NCI-H2029 treated with DMSO at 0.1 percent for 48 hours (cell line): ENCODE measurements at places on chromosomes 1 and 21.

DNA sequence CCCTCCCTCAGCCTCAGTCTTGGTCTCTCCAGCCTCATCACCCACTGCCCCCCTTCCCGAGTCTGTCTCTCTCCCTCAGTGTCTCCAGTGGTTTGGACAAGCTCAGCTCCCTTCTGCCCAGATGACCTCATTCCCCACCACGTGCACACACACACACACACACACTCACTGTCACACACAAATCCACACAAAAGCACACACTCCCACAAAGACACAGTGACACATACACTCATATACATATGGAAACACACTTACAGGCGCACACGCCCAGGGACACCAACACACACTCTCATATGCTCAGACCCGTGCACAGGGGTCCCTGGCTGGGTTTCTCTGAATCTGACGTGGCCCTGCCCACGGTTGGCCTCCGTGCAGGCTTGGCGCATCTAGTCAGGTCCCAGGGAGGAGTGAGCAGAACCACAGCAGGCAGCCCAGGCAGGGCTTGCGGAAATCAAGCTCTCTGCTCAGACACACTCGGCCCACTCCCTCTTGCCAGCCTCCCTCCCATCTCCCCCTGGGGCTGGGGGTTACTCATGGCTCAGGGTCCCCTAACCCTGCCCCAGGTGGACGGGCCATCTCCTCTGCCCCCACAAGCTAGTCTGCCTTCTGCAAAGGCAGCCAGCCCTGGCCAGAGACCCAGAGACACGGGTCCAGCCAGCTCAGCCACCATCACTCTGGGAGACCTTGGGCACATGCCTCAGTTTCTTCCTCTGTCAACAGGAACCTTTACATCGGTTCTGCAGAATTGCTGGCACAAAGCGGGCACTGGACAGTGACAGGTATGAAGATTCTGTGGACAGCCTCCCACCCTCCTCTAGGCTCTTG lies 38.5 kb upstream of the FAM131C start:
- DNase-seq, result no peak

DNA sequence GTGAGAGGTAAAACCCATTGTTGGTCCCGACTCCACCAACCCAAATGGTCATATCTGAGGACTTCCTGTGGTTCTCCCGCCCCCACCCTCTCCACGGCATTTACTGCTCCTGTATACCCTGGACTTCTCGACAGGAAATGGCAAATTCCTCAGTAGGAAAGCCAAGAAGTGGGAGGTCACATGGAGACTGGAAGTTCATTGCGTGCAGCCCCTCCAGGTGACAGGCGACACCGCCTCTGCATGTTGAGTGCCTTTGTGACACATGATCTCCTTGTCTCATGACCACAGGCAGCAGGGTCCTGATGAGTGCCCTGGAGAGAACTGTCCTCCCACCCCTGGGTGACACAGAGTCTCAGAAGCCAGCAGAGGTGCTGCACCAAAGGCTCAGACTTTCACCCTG lies 24.2 kb downstream of the ERG start:
- no peak for DNase-seq

DNA sequence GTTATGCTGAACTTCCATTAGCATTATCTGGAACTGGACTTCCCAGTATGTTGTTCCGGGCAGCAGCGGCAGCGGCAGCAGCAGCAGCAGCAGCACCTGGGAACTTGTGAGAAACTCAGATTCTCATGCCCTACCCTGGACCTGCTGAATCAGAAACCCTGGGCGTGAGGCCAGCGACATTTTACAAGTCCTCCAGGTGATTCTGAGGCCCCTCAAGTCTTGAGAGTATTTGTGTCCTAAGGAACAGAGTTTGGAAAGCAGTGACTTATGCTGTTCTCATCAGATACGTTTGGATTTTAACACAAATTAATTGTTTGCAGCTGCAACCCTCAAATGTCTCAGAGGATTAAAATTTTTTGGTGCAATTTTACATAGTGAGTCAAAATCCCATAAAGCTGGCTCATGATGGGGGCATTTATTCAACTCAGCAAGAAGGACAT lies 157.2 kb upstream of the KAZN start:
- no peak for DNase-seq

DNA sequence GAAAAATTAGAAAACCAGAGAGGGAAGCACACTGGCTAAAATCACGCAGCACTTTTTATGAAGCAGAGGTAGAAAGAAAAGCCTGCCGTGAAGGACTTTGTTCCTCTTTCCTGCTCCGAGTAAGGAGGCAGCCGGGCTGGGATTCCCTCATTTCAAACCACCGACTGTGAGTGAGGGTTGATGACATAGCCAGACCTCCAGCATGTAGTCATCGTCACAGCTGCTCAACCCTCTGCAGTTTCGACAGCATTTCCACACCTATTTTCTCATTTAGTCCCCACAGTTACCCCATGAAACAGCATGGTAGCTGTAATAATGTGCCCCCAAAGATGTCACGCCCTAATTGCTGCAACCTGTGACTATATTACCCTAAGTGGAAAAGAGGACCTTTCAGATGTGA lies 35.3 kb downstream of the FCRL5 start:
- no peak for DNase-seq

- DNase-seq, result no peak
These were observed 53.9 kb upstream of the GNG4 start for GRCh38 chr1:235703506-235703905.

DNA sequence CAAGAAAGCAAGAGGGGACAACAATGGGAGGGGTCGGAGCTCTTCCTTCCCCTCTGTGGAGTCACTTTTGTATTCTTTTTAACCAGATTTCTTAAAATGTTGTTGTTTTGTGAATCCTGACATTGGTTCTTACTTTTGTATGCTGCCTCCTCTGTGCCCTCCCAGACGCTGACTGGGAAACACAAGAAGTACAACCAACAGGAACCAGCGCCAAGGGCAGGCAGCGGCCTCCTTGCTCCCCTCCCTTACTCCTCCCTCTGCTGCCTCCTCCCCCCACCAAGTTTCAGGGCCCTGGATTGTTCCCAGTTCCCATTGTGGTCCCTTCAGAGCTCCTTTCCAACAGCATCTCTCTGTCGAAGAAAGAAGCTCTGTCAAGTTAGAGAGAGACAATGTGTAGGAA lies 111.1 kb downstream of the BRINP2 start:
- no peak for DNase-seq

GRCh38 chr1:221884821-221885220 lies 142.9 kb upstream of the DUSP10 start:
- no peak for DNase-seq

DNA sequence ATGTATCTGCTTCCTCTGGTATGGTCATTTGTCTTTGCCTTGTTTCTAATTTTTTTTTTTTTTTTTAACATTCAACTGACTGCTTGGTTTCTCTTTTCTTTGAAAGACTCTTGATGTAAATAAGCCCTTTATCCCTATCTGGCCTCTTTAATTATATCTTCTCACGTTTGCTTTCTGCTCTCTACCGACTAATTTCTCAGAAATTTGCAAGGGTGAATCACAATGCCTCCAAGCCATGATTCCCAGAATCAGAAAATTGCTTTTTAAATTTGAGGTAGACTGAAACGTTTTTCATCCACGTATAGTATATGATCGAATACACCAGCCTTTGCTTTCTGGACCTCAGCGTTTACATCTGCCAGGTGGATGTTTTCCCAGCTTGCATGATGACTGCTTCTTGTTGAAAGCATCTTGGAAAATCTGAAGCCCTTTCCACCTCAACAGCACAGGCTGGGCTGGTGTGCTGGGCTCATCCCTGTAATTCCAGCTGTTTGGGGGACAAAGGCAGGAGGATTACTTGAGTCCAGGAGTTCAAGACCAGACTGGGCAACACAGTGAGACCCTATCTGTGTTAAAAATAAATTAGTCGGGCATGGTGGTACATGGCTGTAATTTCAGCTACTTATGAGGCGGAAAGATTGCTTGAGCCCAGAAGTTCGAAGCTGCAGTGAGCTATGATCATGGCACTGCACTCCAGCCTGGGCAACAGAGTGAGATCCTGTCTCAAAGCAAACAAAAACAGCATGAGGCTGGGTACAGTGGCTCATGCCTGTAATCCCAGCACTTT lies 35.0 kb upstream of the GPR137B start:
- DNase-seq, result no peak

DNA sequence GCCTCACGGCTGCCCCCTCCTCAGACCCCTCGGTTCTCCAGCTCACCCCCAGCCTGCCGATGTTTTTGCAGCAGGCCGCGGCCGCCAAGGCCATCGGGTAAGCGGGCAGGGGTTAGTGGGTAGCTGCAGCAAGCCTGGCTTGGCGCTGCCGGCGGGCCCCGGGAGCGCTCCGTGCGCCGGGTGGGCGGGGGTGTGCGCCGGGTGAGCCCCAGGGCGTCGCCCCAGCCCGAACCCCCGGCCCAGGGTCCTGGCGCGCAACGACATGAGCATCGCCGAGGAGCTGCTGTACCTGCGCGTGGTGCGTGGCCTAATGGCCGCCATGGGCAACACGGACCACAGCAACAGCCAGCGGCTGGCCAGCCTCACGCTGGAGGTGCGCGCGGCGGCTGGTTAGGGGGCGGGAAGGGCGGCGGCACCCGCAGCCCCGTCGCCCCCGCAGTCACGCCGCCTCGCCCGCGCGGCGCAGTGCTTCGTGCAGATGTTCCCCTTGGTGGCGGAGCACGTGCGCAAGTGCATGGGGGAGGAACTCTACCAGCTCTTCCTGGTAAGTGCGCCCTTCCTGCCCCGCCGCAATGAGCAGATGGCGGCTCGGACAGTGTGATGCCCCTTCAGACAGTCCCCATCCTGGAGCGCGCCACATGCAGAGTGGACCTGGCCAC lies 6.5 kb downstream of the RNU5D-1 start:
- DNase-seq, result no peak

- DNase-seq, result no peak
These were observed 75.5 kb downstream of the EPHB2 start for GRCh38 chr1:22786101-22786500.

GRCh38 chr1:18955441-18956192 lies 859 bp downstream of the IFFO2 start:
- no peak for DNase-seq

DNA sequence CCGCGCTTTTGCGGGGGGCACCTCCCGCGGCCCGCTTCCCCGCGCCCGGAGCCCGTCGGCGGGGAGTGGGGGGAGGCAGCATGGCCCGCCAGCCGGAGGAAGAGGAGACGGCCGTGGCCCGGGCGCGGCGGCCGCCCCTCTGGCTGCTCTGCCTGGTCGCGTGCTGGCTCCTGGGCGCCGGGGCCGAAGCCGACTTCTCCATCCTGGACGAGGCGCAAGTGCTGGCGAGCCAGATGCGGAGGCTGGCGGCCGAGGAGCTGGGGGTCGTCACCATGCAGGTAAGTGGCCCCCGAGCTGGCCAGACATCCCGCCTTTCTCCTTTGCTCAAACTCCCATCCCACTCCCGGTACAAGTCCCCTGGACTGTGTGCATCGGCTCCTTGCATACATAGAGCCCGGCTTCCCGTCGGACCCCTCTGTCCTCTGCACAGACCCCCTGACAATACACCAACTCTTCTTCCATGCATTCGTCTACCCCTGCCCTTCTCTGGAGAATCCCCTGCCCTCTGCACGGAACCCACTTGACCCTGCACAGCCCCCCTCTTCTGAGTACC lies 812 bp downstream of the CACHD1 start:
- DNase-seq, result no peak

DNA sequence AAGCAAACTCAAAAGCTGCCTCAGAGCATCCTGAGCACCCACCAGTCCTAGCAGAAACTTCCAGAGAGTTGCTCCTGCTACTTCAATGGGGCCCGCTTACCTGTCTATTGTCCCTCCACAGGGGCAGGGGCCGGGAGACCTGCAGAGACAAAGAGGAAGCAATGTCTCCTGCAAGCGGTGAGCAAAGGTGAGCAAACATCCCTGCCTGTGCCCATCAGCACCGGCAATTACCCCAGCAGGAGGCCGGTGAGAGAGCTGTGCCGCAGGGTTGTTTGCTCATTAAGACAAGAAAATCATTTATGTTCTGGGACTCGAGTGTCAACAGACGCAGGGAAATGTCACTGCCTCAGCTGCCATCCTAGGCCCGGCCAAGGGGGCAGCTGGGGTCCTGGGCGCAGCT lies 53.8 kb upstream of the TARDBP start:
- peak; percentile 60 for DNase-seq

GRCh38 chr1:37250371-37250770 lies 216.1 kb upstream of the GRIK3 start:
- no peak for DNase-seq

DNA sequence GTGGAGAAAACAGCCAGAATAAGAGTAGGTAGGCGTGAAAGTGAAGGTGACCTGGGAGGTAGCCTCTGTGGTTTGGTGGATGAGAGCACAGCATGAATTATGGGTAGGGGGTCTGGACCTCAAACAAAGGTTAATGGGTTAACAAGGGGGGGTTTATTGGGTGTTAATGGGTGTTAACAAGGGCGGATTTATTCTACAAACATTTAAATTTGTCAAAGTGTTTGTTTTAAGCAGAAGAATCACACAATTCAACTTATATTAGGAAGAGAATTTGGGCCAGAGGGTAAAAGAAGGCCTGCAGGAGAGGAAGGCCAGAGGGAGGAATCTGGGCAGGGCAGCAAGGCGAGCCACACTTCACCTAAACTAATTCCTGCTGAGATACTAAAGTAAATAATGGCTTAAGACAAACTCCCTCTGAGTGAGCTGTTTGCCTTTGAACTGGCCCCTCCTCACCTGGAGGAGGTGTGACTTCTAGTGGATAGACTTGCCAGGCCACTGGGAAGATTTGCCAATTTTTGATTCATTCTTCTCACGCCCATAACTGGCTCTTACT lies 191.7 kb downstream of the GIPC2 start:
- DNase-seq, result no peak

- DNase-seq, result no peak
These were observed 9.6 kb downstream of the FMO5 start for GRCh38 chr1:147215540-147215916.

DNA sequence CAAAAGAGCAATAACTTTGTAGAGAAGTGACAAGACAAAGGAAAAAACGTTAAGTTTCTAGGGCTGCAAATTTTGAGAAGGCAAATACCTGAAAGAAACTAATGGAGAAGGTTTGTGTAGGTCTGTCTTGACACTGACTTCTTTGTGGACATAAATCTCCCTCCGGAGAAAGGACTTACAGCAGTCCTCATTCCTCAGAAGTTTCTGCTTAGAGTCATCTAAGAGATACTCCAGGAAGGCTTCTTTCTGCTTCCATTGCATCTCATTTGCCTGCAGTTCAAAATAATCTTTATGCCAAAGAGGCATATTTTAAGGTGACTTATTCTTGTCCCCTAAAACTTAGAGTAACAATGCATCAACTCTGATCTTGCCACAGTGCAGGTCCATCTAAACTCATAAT lies 4.4 kb upstream of the C4BPB start:
- no peak for DNase-seq

DNA sequence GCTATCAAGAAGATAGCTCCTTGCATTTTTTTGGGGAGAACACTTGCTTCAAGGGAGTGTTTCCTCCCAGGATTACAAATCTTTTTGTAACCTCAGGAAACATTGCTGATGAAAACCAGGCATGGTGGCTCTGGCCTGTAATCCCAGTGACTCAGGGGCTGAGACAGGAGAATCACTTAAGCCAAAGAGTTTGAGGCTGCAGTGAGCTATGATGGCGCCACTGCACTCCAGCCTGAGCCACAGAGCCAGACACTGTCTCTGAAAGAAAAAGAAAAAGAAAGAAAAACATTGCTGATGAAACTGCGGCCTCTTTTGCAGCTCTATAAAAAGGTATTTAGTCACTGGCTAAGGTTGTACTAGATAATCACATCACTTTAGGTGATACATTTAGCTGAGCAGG lies 7.3 kb downstream of the RNU1-2 start:
- DNase-seq, result no peak

GRCh38 chr1:14975119-14975518 lies 178.4 kb upstream of the TMEM51 start:
- no peak for DNase-seq

GRCh38 chr1:226884116-226884625 lies 13.8 kb downstream of the PSEN2 start:
- DNase-seq, result no peak

- DNase-seq, result no peak
These were observed 19.8 kb downstream of the CSF1 start for GRCh38 chr1:109930252-109930993.
